ENCODE measurements at places on chromosomes 11 and 22.

- no peak for DNase-seq
Observed at GRCh38 chr11:34576331-34576730, 44.6 kb upstream of the EHF start.

- DNase-seq, result no peak
Observed at GRCh38 chr11:70071996-70072395, 6.1 kb upstream of the ANO1 start.

DNA sequence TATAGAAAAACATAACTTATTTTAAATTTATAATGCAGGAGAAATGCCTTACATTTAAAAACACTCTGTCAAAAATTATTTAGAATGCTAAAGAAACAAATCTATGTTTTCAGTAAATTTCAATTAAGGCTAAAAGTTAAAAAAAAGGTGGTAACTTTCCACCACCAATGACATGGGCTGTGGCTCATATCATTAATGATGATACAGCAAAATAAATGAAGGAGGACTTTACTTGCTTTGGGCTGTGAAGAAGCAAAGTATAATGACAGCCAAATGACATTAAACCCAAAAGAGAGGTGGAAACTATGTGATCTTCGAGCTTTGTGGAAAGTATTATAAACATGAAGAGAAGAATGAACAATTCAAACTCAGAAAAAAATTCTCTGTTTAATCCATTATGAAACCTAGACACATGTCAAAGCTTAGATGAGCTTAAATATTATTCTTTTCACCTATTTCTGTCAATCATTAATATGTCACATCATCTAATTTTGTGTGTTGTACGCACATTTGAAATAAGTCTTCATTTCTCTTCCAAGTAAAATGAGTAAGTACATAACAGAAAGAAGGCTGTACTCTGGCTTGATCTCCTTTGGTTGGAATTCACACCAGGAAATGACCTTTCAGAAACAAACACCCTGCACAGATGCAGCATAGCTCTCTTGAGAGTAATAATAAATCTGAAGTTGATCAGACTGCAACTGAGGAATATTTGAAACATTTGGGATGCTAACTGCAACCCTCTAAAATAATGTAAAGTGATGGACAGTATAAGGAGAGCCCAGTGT, 265.8 kb downstream of the TTC28 start:
- no peak for DNase-seq

- DNase-seq, result no peak
Observed at GRCh38 chr22:29396126-29396525, 7.8 kb upstream of the AP1B1 start.

- DNase-seq, result no peak
Observed at GRCh38 chr22:37484480-37485394, 1.4 kb downstream of the MFNG start.

DNA sequence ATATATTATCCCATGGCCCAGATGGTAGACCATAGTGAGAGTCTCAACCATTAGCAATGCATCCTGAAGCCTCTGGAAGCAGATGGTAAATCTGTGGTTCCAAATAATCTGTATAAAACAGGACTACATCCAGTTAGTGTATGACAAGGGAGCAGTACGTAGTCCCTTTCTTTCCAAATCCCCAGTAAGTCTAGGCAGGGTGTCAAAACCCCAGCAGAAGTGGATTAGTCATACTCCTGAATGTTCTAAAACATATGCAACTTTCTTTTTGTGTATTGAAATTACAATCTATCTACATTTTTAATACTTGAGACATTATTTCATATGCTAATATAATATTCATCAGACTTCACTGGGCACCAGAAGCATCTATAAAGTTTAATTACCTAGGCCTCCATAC, 295.1 kb upstream of the ANO5 start:
- DNase-seq, result no peak

- no peak for DNase-seq
Observed at GRCh38 chr11:130786586-130786985, 129.7 kb downstream of the SNX19 start.

- DNase-seq, result no peak
Observed at GRCh38 chr11:118659953-118660680, 19.3 kb downstream of the TREH start.
